ENCODE measurements at places on chromosomes 5 and 9.

DNA sequence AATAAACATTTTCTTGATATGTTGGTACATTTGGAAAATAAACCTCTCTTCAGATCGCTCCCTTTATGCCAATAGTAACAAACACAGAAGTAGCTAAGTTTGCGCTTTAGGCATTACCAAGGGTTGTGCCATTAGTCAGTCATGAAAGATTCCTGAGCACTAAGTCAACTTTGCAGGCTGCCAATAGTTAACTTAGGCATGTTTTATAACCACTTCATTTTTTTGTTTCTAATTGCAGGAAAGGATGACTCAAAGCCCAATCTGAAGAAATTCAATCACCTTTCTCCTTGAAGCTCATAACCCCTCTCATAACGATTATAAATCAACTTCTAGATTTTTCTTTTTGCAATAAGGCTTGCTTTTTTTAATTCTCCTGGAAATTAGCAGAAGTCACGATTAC is 517.0 kb downstream of the AGTPBP1 start:
- DNase-seq = no peak

- no peak for DNase-seq
Measured at GRCh38 chr9:16773116-16773515, 97.4 kb downstream of the BNC2 start.

- no peak for DNase-seq
Measured at GRCh38 chr5:170596482-170597044, 92.7 kb downstream of the KCNIP1 start.

DNA sequence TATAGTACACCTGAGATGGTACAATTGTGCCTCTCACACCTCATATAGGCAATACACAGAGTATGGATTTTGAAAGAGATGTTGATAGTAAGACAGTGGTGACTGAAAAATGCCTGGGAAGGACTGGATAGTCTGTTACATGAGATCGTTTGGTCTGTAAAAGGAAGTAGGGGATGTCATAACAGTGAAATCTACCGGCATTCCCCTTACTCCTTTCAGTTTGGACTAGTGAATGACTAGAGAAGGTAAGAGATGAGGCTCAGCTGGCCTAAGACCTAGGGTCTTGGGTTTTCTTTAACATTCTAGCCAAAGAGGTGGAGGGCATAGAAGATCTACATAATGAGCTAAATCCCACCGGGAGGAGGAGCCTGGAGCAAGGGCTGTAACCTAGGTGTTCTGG is 8.1 kb downstream of the TAL2 start:
- DNase-seq = no peak

GRCh38 chr5:116595498-116595897 is 20.9 kb upstream of the SEMA6A start:
- DNase-seq = no peak

DNA sequence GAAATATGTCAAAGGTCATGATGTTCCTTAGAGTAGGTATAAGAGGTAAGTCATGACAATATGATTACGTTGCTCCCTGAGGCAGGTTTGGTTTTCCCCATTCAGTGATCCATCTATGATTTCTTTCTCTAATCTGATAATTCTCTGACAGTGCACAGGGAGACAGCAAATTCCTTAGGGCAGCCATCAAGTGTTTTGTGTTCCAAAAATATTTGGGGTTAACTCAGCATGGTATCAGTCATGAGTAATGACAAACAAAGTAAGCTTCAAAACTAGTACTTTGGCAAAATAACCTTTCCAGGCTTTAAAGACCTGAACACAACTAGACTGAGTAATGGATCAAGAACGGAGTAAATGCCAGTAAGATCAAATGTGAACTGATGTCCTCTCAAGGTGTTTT is 55.3 kb upstream of the SPATA31E1 start:
- DNase-seq = no peak

- peak; percentile 65 for DNase-seq
Measured at GRCh38 chr9:129140397-129141065, 29.3 kb downstream of the PTPA start.

- DNase-seq = no peak
Measured at GRCh38 chr5:54612711-54613110, 95.2 kb downstream of the SNX18 start.

DNA sequence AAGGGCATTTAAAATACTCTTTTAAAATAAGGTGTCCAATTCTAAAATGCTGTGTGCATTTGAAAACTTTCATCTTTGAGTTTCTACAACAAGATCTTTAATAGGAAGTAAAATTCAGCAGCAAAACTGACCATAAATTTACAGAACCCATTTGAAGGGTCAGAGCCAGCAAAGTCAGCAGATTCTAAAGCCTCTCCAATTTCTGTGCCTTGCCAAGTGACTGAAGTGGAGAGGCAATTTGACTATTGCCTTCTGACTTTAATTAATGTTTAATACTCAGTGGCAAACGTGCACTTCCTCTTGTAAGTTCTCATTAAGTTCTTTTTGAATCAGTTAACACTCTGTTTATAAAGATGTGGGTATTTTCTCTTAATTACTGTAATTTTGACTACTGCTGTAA is 155.2 kb downstream of the BAAT start:
- no peak for DNase-seq

GRCh38 chr9:88798476-88798875 is 192.8 kb upstream of the S1PR3 start:
- DNase-seq = no peak

DNA sequence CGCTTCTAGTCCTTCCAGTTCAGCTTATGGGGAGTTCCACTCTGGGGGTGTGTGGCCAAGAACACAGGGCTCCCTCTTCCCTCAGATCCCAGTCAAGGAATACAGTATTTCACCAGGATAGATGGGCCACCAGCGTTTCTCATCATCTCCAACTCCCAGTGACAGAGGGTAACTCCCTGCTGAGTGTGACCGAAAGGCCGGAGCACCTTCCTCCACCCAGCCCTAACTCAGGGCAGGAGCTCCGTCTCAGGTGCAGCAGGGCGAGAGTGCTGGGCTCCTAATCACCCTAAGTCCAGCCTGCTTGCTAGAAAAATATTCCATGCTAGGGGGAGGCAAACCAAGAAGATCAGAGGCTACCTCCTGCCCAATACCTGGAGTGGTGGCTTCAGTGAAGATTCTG is 102.6 kb downstream of the ADAMTS2 start:
- DNase-seq = no peak

- no peak for DNase-seq
Measured at GRCh38 chr9:12862611-12863410, 88.0 kb downstream of the LURAP1L start.

DNA sequence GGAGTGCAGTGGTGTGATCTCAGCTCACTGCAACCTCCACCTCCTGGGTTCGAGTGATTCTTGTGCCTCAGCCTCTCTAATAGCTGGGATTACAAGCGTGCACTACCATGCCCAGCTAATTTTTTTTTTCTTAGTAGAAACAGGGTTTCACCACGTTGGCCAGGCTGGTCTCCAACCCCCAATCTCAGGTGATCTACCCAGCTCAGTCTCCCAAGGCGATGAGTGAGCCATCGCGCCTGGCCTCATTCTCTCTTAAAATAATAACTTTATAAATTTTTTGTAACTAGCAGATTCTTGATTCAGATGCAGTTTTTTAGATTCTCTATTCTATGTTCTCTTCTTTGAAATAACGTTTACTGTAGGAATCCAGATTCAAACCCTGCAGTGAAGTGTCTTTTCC is 127.1 kb downstream of the GDNF start:
- DNase-seq = no peak

GRCh38 chr9:7570107-7570720 is 229.4 kb downstream of the DMAC1 start:
- no peak for DNase-seq

All from anterior cingulate cortex (tissue), 58 donors.